ENCODE measurements at places on chromosomes 13 and 19.
A peak's percentile ranks its signal among the peaks of the same experiment; 100 is the strongest.

GRCh38 chr19:45782162-45782691 is at the start of gene DMPK:
Gene DMPK (minus strand): TSS chr19:45782490. CDS start chr19:45782352, 138 bp downstream.
- no peak for DNase-seq

- no peak for DNase-seq
Observed at GRCh38 chr13:23086968-23087623, 93.7 kb upstream of the SGCG start.

DNA sequence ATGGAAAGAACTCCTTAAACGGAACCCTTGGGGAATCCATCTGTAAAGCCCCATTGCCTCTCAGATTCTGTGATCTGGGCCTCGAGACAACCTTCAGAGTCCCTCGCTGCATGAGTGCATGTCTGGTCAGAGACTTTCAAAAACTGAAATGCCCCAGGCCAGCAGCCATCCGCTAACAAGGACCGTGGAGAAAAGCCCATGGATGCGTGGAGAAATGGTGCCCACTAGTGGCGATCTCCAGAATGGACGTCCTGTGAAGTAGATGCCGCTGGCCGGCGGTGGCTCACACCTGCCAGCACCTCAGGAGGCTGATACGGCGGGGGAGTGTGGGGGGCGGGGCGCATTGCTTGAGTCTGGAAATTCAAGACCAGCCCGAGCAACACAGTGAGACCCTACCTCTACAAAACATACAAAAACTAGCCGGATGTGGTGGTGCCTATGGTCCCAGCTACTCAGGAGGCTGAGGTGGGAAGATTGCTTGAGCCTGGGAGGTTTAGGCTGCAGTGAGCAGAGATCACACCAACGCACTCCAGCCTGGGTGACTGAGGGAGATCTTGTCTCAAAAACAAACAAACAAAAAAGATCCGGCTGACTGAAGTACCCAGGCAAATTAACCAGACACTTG is 7.9 kb upstream of the CDC16 start:
- peak; percentile 94 for DNase-seq

GRCh38 chr13:48162217-48162616 is 67.3 kb upstream of the MED4 start:
- DNase-seq: no peak

DNA sequence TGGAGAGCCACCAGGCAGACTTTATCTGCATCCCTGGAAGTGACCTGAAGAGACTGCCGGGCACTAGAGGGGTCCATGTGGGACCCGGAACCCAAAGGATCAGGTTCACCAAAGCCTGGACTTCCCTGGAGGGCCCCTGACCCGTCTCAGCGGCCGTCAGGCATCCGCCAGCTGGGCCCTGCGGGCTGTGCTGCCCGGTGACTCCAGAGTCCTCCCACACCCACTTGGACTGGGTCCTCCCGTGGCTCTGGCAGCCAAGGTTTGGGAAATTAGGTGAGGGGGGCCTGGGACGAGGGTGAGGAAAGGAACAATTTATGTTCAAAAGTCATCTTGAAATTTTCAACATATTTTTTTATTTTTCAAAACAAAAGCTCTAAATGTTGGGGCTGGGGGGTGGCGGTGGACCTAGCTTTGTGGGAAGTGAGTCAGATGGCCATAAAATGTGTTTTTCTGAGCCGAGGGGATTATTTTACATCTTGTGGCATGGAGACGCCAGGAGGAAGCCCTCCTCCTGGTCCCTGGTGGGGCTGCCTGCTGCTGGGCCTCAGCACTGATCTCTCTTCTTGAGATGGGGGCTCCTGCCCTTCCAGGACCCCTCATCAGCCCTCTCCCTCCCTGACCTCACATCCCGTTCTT is 20.2 kb downstream of the CEBPA start:
- no peak for DNase-seq

DNA sequence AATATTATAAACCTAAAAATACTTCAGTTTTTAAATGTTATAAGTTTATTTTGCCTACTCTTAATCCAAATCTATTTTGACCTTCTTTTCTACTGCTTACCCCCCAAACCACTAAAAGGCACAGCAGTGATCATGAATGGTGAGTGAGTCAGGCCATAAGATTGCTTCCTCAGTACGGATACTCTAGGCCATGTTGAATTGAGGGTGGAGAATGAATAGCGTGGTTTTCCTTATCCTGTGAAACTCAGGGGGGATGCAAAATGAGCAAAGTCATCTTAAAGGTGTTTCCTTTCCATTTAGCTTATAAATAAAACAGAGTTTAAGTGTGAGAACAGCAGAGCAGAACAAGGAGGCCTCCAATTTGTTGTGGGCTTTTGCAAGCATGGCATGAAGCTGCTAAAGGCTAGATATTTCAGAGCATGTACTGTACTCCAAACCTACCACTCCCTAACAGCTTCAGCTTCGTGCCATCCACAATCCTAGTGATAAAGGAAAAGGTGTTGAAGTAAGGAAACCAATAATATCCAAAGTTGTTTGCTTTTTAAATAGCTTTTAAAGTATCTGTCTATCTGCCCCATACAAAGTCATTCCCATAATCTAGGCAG is 25.0 kb downstream of the SERPINE3 start:
- DNase-seq: no peak

Data from stimulated activated CD8-positive, alpha-beta memory T cell treated with anti-CD3 and anti-CD28 coated beads, Interleukin-4, amount 100 ng/mL, for 48 hours (primary cell).